ENCODE measurements at places on chromosomes 5 and 9.

DNA sequence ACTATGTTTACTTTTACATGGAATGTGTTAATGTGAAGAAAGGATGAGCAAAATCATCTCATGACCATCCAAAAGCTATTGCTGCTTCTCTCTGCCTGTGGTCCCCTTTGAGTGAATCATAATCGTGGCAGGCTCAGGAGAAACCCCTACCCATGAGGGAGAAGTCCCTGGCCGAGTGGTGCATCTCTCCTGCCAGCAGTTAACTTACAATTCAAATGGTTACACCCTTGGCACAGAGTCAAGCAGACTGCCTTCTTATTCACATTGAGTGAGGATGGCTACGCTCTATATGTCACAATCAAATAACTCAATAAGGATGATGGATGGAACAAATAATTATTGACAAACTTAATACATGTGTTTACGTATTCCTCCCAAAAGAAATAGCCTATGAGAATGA lies 179.1 kb downstream of the FGF1 start:
- no peak for DNase-seq

GRCh38 chr5:57199866-57200265 lies 26.0 kb downstream of the GPBP1 start:
- DNase-seq = no peak

- no peak for DNase-seq
These were observed 709 bp upstream of the SH3PXD2B start for GRCh38 chr5:172455087-172455381.

GRCh38 chr5:67612961-67613360 lies 416.4 kb upstream of the CD180 start:
- DNase-seq = no peak

DNA sequence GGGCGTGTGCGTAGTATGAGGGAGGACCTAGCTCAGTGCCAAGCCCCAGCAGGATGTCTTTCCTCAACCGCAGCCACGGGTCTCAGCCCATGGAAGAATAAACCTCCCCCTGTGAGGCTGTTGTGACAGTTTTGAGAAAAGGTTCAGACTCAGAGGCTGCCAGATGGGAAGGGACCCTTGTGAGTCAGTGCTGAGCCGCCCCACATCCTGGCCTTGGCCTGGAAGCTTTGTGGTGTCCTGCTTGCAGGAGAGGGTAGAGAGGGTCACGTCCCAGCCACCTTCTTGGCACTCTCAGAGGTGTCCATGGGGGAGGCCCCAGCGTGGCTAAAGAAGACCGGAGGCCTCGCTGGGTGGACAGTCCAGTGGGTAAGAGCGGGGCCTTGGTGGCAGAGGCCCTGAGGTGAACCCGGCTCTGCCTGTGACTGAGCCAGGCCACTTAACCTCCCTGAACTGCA lies 2.8 kb downstream of the GRHPR start:
- no peak for DNase-seq

- no peak for DNase-seq
These were observed 166.0 kb downstream of the ADAMTS12 start for GRCh38 chr5:33725806-33726205.

DNA sequence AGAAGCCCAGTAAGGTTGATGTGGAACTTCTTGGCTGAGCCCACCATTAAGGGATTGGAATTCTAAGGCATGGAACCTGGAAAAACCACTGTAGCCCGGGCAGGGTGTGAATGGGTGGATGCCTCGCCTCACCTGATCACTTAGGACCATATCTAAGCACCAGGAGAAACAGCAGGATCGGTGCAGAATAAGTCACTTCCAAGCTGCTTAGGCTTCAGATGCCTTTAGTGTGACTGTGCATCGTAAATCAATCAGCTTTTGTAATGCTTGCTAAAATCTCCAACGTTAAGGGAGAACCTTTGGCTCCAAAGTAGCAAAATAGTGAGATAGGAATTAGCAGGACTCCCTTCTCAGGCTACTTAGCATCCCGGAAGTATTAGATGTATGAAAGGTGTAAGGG lies 103.9 kb upstream of the MEGF10 start:
- no peak for DNase-seq

GRCh38 chr9:7456377-7456776 lies 343.2 kb downstream of the DMAC1 start:
- DNase-seq = no peak

- no peak for DNase-seq
These were observed 83.1 kb downstream of the TEX10 start for GRCh38 chr9:100269656-100270055.

Data from substantia nigra (tissue), 51 donors.